NCI-H748 treated with DMSO at 0.1 percent for 48 hours (cell line): ENCODE measurements at places on chromosomes 13 and 19.

- no peak for DNase-seq
Measured at GRCh38 chr19:53612762-53613526, 18.9 kb upstream of the DPRX start.

DNA sequence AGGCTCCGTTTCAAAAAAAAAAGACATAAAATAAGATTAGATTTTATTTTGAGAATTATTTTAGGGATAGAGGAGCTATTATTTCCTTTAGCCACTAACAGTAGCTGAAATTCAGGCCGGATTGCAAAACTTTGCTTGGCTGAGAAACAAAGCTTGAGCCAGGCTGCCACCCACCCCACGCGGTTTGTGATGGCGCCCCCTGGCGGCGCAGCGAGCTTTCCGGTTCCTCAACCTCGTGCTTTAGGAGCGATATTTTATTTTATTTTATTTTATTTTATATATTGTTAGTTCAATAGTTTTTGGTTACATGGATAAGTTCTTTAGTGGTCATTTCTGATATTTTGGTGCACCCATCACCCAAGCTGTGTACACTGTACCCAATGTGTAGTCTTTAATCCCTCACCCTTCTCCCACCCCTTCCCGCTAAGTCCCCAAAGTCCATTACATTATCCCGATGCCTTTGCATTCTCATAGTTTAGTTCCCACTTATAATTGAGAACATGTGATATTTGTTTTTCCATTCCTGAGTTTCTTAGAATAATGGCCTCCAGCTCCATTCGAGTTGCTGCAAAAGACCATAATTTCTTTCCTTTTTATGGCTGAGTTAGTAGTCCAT is 19.8 kb upstream of the CEACAM4 start:
- DNase-seq: no peak

GRCh38 chr19:38362076-38362945 is 12.1 kb upstream of the PSMD8 start:
- peak; percentile 86 for DNase-seq

GRCh38 chr13:76707360-76707759 is 178.8 kb downstream of the KCTD12 start:
- DNase-seq: no peak
